ENCODE measurements at places on chromosomes 5 and 9.

- DNase-seq, result no peak
These were observed 627.1 kb upstream of the WWC1 start for GRCh38 chr5:167664222-167664804.

DNA sequence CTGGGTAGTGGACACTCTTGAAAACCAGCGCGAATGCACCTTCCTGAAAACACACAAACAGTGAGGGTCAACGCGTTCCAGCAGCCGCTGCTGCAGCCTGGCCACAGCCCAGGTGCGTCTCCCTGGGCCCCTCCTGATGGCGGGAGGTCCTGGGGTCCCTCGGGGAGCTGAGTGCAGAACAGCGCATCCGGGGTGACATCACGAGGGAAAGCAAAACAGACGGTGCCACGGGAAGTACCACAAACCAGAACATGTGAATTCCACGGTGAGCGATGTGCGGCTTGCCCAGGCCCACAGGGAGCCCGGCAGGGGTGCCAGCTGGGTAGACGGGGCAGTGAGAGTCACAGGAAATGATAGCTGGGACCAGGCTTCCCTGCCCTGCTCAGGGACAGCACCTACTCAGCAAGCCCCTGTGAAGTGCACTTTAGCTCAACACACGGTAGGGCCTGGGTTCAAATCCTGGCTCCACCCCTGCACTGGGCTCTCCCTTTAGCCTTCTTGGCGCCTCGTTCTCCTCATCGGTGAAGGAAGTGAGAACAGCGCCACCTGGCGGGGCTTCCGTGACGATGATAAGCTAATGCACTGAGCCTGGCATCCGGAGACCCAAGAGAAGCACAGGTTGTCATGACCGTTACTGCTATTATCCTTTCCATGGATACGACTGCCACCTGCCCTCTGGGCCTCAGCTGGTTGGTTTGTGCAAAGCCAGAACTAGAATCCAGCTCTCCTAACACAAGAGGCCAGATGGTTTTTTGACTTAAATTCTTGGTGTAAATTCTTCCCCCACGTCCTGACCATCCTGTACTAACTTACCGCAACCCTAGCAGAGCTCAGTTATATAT is 24.6 kb downstream of the GFPT2 start:
- peak; percentile 61 for DNase-seq

DNA sequence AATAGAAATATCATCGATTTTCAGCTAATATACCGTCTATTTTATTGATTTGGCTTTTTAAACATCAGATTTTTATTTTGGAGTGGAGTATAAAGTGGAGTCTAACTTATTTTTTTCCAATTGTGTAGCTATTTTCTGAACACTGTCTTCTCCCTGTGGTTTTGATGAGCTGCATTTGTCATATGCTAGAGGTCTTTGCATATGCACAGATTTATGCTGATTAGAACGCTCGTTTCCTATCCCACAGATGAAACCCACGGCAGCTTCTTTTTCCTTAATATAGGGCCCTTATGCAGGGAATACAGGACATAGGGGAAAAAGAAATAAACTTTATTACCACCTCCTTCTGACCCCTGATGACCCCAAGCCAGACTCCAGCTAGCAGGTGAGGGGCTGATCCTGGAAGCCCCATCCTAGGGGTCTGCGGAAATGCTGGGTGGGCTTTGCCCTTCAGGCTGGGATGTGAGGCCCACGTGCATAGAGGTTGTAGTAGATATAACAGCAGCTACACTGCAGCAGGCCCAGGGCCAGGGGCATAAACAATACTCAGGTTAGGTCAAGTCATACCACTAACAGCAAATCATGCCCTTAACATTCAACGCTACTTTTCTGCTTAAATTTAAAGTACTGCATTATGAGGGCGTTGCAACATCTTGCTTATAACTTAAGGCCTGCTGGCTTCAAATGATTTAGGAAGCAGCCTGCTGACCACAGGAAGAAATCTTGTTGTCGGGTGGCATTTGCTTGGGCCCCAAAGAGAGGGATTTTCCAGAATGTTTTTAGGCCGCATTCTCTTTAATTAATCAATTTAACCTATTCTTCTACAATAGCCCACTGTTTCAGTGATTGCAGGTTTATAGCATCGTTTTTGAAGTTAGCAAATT is 28.5 kb downstream of the MVB12B start:
- DNase-seq, result no peak

- no peak for DNase-seq
These were observed 101.6 kb upstream of the DPYSL3 start for GRCh38 chr5:147611483-147611882.

DNA sequence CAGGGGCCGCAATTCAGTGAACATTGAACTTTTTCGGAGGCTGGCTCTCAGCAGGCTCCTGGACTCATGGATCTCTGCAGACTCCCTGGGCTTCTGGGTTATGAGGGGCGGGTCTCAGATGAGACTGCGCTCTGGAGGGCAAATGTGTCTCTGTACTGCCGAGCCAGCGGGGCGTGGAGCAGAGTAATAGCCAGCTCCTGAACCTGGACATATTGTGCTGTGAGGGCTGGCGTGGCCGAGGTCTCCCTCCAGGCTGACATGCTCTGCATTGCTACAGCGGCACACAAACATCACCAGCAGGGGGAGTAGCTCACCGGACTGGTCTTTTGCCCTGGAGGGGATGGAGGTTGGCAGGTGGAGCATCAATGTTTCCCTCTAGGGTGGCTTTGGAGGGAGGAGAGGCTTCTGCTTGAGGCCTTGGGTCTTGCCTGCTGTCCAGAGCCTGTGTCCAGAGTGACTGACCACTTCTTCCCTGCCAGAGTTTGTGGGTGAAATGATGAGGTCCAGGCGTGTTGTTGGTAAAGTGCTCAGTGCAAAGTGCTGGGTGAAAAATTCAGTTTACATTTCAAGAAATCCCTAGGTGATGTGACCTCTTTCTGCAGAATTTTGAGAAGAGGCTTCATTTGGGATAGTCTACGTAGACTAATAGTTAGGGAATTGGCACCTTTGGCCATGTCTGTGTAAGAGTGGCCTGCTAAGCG is 10.9 kb upstream of the GADD45G start:
- DNase-seq, result no peak
